ENCODE measurements at places on chromosomes 6 and 20.

- no peak for DNase-seq
Observed at GRCh38 chr6:20921578-20921977, 387.3 kb downstream of the CDKAL1 start.

GRCh38 chr6:12077021-12077710, 65.1 kb downstream of the HIVEP1 start:
- no peak for DNase-seq

- DNase-seq = no peak
Observed at GRCh38 chr20:20174089-20174835, 121.9 kb downstream of the CFAP61 start.

DNA sequence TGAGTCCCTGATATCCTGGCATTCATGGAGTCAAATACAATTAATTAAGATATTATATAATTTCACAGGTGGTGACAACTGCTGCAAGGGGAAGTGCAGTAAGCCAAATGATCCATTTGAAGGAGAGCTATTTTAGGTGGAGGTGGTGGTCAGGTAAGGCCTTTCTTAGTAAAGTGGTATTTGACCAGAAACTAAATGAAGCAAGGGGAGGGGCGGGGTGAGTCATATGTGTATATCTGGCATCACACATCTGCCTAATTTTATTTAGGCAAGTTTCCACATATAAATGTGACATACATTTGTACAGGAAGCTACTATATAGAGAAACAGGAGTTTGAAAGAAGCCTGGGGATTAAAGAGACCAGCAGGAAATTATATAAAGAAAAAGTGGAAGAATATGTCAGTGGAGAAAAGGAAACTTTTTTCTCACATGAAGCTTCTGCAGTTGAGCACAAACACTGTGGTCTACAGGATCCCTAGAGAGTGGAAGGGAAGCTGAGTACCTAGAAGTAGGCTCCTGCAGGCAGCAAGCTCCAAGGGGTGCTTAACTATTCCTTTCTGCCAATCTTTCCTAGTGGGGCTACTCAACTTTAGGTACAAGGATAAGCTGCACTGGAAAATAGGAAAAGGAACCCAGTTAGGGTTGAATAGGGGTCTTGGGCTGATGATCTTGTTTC, 99.6 kb downstream of the OGFRL1 start:
- no peak for DNase-seq

DNA sequence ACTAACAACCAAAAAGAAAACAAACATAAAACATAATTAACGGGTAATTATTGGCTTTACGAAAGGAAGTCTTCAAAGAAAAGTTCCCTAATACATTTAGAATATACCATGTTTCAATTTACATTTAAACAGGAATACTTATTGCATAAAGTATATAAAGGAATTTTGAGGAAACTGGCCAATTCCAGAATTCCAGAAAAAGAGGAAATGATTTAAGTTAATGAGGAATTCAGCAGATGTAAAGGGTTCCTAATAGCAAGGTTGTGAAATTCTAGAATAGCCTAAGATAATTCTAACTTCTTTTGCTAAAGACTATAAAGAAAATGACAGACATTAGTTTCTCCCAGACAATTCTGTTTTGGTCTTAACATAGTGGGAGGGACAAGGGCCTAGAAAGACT, 35.0 kb downstream of the DTNBP1 start:
- no peak for DNase-seq

DNA sequence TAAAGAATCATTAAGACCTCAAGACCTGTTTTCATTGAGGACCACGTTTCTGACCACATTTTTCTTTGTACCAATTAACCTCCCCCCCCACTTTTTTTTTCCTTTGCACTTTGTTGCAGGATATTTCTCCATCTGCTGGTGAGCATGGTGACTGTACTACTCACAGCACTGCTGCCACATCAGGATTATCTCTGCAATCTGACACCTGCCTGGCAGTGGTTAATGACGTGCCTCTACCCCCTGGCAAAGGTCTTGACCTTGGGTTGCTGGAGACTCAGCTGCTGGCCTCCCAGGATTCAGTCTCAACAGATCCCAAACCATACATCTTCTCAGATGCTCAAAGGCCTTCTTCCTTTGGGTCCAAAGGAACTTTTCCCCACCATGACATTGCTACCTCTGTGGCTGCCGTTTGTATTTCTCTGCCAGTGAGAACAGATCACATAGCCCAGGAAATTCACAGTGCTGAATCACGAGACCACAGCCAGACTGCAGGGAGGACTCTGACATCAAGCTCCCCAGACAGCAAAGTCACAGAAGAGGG, 46.6 kb upstream of the EDN3 start:
- DNase-seq = peak; percentile 68

DNA sequence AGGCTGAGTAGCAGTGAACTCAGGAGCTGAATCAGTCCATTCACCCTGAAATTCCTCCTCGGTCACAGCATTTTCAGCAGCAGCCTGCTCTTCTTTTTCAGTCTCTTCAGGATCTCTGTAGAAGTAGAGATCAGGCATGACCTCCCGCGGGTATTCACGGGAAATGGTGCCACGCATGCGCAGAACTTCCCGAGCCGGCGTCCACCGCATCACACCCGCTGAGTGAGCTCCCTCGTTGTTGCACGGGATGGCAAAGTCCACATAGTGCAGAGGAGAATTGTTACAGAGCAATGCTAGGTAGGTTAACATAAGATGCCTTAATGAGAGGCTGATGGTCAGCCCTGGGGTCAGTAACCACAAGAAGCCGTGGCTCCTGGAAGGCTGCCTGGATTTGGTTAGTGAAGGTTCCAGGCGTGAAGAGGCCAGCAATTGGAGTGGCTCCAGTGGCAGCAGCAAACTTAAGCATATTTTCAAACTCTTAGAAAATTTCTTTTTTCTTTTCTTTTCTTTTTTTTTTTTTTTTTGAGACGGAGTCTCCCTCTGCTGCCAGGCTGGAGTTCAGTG, 113.5 kb upstream of the HDAC2 start:
- no peak for DNase-seq

DNA sequence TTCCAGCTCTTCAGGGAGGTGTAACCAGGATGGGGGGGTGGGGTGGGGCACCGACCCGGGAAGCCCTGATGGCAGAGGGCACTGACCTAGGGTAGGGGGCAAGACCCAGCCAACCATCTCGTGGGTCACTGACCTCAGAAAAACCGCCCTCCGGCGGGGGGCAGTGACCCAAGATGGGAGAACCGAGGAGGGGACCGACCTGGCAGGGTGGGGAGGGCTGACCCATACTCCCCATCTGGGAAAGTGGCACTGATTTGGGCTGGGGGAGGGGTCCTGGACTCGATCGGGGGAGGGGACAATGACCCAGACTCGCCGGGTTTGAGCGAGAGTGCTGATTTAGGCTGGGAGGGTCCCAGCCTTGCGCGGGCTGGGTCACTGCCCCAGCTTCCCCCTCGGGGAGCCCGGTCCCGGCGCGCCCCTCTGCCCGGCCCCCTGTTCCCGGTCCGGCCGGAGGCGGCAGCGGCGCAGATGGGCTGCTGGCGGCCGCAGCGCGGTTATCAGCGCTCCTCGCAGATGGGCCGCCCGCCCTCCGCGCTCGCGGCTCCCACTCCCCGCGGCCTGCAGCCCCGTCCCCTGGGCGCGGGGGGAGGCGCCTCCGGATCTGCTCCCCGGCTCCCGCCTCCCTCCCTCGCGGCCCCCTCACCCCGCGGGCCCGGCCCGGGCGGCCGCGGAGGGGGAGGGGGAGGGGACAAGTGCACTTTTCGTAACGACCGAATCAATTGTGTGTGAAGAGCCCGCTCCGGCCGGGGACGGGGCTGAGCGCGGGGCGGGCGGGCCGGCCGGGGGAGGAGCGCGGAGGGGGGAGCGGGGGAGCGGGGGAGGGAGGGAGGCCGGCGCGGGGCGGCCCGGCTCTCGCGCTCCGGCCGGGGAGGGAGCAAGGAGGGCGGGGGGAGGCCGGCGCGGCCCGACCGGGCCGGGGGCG, 2.2 kb downstream of the NOL4L start:
- DNase-seq = peak; percentile 67

- DNase-seq = peak; percentile 71
Observed at GRCh38 chr6:41712651-41713103, 22.7 kb downstream of the TFEB start.

GRCh38 chr20:4726710-4727397, 5.1 kb downstream of the PRND start:
- DNase-seq = no peak

DNA sequence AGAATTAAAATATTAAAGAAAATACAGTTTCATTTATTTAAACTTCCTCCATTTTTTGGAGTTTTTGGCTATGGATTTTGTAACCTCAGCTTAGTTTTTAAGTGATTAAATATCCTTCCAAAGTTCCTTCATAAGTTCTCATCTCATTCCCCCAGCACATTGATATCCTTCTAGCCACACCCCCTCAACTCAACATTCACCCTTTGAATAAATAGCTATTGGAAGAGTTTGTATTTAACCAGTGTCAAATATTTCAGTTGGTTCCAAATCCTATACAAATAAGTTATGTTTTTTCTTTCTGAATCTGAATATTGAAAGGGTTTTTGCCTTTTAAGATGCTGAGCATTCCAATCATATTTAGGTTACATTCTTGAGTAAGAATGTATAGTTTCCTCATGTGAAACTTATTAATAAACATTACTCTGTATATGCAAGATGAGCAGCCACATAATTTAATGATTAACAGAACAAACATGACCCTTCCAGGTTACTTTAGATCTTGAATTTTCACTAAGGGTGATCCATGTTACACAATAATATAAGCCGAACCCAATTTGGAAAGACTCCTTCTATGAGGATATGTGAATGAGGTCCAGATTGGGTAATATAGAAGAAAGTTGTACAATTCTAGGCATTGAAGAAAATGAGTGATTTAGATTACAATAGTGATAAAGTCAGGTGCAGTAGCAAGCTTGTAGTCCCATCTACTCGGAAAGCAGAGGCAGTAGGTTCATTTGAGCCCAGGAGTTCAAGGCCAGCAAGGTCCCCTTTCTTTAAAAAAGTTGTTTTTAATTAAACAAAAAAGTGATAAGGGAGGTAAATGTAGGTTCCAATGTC, 13.6 kb downstream of the GLYATL3 start:
- DNase-seq = no peak

DNA sequence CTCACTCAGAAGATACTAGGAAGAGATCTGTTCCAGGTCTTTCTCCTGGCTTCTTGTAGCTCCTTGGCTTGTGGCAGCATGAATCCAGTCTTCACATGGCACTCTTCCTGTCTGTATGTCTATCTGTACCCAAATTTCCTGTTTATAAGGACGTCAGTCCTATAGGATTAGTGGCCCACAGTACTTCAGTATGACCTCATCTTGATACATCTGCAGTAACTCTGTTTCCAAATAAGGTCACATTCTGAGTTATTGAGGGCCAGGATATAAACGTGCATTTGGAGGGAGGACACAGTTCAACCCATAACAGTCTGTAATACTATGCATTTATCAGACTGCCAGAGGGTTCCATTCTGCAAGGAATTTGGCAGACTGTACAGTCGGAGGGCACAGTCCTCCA, 57.6 kb upstream of the DYNLRB1 start:
- DNase-seq = no peak

- DNase-seq = no peak
Observed at GRCh38 chr6:52725535-52726192, 37.6 kb downstream of the GSTA2 start.

GRCh38 chr6:149149653-149150052, 167.9 kb upstream of the TAB2 start:
- no peak for DNase-seq
